ENCODE measurements at places on chromosomes 3 and 15. TPM values are rescaled to one million over a fixed set of nuclear protein-coding genes. Genes with fewer than 3 reads are reported as not detected.

The TEX55 gene
- not detected for total RNA-seq

The CD96 gene
- 107 TPM for total RNA-seq

The SUSD5 gene
- total RNA-seq, result not detected

The STRIT1 gene
- total RNA-seq, result not detected

The EPHA6 gene
- not detected for total RNA-seq

The SI gene
- not detected for total RNA-seq

The CAMK2N2 gene
- 1.2 TPM for total RNA-seq

The BFSP2 gene
- total RNA-seq, result not detected

The LRRK1 gene
- total RNA-seq, result 0.82 TPM

The ACTRT3 gene
- total RNA-seq, result 1.9 TPM

The KLHL40 gene
- not detected for total RNA-seq

The PATL2 gene
- total RNA-seq, result 38.5 TPM

The FYCO1 gene
- 26.2 TPM for total RNA-seq

The MCTP2 gene
- total RNA-seq, result 32.9 TPM

The ROPN1 gene
- not detected for total RNA-seq

The GOLGA6A gene
- total RNA-seq, result 0.11 TPM

The ONECUT1 gene
- not detected for total RNA-seq

The NT5DC2 gene
- total RNA-seq, result 54.7 TPM

The GOLGA8T gene
- total RNA-seq, result not detected

The VILL gene
- 13.4 TPM for total RNA-seq

The GALNT15 gene
- total RNA-seq, result 0.22 TPM

The P2RY12 gene
- total RNA-seq, result not detected

The ACKR4 gene
- 0.21 TPM for total RNA-seq

The GHSR gene
- total RNA-seq, result not detected

The COX17 gene
- 65.4 TPM for total RNA-seq

The ANKRD34C gene
- total RNA-seq, result not detected

The GXYLT2 gene
- total RNA-seq, result not detected

Measured in activated T-helper 17 cell treated with anti-CD3 and anti-CD28 coated beads, Interleukin-2, amount 50 U/mL, for 72 hours (primary cell).